ENCODE measurements at places on chromosomes 12 and 14.

- no peak for DNase-seq
Observed at GRCh38 chr12:68850390-68850789, 42.4 kb downstream of the MDM2 start.

DNA sequence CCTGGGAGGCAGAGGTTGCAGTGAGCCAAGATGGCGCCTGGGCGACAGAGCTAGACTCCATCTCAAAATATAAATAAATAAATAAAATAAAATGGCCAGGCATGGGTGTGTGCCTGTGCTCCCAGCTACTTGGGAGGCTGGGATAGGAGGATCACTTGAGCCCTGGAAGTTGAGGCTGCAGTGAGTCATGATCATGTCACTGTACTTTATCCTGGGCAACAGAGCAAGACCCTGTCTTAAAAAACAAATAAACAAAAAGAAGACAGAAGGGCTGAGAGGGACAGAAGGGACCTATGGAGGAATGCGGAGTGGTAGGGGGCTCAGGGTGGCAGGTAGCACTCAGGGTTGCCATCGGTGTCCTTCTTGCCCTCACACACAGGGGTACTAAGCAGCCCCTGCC lies 40.8 kb downstream of the PRPF40B start:
- DNase-seq: no peak

DNA sequence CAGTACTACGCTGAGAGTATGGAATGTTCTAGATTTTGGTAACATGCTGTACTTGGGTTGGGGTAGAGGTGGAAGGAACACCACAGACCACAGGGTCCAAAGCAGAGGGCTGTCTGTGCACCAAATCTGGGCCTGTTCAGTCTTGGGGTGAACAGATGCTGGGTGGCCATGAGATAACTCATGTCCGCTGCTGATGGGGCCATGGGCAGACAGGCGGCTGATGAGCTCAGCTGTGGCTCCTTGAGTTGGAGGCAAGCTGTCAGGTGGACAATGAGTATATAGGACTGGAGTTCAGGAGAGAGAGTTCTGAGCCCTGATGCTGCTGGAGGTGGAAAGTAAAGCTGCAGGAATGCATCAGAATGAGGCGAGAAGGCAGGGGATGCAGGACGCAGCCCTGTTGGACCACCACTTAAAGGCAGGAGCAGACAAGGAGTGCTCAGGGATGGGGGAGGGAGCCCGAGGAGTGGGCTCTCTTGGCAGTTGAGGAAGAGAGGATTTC lies 6.2 kb downstream of the SMIM41 start:
- no peak for DNase-seq

GRCh38 chr14:106051796-106052195 lies 525.4 kb downstream of the TMEM121 start:
- DNase-seq: no peak

DNA sequence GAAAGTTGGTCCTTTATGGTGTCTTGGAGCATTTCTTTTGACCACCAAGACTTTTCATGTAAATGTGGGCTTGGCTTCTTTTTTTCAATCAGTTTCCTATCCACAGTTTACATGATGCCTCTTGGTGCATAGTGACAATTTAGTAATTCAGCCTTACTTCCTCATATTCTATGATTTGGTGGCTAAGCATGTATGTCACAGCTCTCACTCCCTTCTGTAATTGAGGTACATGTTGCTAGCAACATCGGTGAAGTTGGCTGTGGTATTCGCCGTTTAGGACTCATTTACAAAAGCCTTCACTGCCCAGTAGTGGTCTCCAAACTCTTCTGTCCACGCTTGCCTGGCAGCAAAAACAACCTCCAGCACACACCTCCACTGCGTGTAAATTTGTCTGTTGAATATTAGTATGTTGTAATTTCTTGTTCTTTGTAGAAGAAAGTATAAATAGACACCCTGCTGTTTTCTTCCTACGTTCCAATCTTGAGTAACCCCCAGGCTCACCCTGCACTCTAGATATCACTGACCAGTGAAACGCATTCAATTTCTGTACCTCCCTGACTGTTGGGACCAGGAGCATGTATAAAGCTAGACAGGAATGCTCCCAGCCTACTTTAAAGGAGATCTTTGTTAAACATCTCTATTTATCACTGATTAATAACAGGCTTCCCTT lies 90.4 kb downstream of the PPP2R5C start:
- no peak for DNase-seq

DNA sequence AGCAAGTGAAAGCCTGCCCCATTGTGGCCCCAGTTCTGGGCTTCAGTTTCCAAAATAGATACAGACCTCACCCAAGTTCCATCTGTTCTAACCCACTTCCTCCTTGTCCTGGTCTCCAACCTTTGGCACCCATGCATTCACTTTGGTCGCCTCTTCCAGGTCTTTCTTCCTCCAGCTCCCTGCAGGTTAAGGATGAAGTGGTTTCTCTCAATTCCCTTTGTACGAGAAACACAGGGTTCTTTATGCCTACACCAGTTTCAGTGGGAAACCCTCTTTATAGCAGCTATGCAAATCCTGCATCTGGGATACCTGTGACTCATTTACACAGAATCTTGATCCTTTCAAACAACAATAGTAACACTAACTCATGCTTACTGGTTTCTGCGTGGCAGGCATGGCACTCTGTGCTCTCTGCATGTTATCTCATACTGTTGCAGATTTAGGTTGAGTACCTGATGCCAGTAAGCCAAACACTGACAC lies 110.6 kb upstream of the AMIGO2 start:
- peak; percentile 22 for DNase-seq

Measured in AG20443 (cell line).